ENCODE measurements at places on chromosomes 1 and 21. TPM values are rescaled to one million over a fixed set of nuclear protein-coding genes. Genes with fewer than 3 reads are reported as not detected.

GRCh38 chr1:160208557-160209320 lies 3.6 kb downstream of the PEA15 start:
- no peak overlapping the region for H3K27ac ChIP-seq
- H3K4me3 ChIP-seq, result no peak overlapping the region
- no peaks in the 10 kb centered on the region for H3K36me3 ChIP-seq
- H3K4me1 ChIP-seq, result peaks cover 7% of the 10 kb centered on the region
- no peak for DNase-seq
- H3K27me3 ChIP-seq, result no peaks in the 10 kb centered on the region

- no peaks in the 10 kb centered on the region for H3K4me1 ChIP-seq
- peak; percentile 41 for DNase-seq
- H3K36me3 ChIP-seq, result no peaks in the 10 kb centered on the region
- H3K27ac ChIP-seq, result peak overlapping the region; percentile 56
- H3K27me3 ChIP-seq, result no peaks in the 10 kb centered on the region
Observed at GRCh38 chr1:222616525-222616924, 1.4 kb upstream of the MIA3 start.

GRCh38 chr21:36483095-36483494 lies 3.2 kb upstream of the CLDN14 start:
- H3K4me3 ChIP-seq, result no peak overlapping the region
- no peak for DNase-seq
- H3K4me1 ChIP-seq, result peaks cover 13% of the 10 kb centered on the region

ELK4 gene
- 28.6 TPM for total RNA-seq

DNA sequence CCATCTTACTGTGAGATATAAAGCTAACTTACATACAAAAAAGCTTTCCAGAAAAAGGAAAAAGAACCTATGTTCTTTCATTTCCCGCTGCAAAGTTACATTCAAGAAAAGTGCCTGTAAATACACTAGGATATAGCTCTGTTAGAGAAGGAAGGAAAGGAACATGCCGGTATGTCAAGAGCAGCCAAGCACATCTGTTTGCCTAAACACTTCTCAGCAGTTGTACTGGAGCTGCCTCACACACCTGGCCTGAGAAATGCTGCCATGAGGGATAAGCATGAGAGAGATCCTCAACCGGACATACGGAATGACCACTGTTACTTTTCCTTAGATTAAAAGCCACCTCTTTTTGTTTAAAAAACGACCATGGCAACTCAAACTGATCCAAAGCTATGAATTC lies 189.7 kb downstream of the RERE start:
- no peaks in the 10 kb centered on the region for H3K27me3 ChIP-seq
- no peak for DNase-seq
- H3K4me3 ChIP-seq, result no peak overlapping the region
- H3K27ac ChIP-seq, result no peak overlapping the region

DNA sequence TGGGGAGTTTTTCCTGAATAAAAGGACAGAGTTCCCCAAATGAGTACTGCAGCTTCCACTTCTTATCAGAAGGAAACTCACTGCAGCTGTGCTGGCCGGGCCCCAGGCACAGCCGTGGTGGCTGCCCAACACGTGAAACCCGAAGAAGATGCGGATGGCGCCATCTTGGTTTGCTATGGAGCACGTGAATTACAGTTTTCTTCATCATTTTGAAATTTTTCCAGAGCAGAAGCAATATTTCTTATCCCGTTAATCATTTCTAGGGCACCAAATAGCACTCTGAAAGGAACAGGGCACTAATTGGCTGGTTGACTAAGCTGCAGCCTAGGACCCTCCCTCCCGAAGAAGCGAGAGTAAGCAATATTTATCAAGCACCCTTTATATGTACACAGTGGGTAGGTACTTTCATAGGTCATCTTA lies 63.2 kb upstream of the EPS8L3 start:
- H3K27me3 ChIP-seq, result no peaks in the 10 kb centered on the region
- H3K4me1 ChIP-seq, result no peaks in the 10 kb centered on the region
- H3K36me3 ChIP-seq, result no peaks in the 10 kb centered on the region
- H3K27ac ChIP-seq, result no peak overlapping the region
- no peak for DNase-seq

GRCh38 chr1:111888740-111889376 lies 100.6 kb downstream of the KCND3 start:
- no peaks in the 10 kb centered on the region for H3K36me3 ChIP-seq
- no peak overlapping the region for H3K4me3 ChIP-seq
- no peak for DNase-seq
- no peaks in the 10 kb centered on the region for H3K27me3 ChIP-seq
- H3K27ac ChIP-seq, result no peak overlapping the region

DNA sequence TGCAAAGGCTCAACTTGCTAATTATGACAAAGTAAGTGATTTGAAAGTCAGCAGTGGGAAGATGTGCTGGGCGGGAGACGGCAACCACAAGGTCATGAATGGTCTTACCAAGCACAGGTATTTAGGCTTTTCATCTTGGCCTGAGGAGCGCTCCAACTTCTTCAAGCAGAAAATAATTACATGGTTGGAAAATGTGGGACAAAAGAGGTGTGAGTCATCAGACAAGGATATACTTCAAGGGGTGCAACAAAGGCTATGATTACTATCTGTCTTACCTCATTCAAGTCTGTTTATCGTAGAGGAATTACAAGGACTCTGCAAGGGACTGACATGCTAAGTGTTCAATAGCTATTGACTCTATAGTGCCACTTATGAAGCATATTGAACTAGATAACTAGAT lies 2005.7 kb downstream of the MRPL39 start:
- H3K36me3 ChIP-seq, result no peaks in the 10 kb centered on the region
- no peak for DNase-seq
- H3K27me3 ChIP-seq, result no peaks in the 10 kb centered on the region
- no peaks in the 10 kb centered on the region for H3K4me1 ChIP-seq
- no peak overlapping the region for H3K27ac ChIP-seq
- no peak overlapping the region for H3K4me3 ChIP-seq

GRCh38 chr21:46646541-46647154 lies 11.2 kb downstream of the PRMT2 start:
- H3K27me3 ChIP-seq, result no peaks in the 10 kb centered on the region
- H3K4me1 ChIP-seq, result no peaks in the 10 kb centered on the region
- no peak for DNase-seq
- no peak overlapping the region for H3K27ac ChIP-seq
- no peak overlapping the region for H3K4me3 ChIP-seq
- no peaks in the 10 kb centered on the region for H3K36me3 ChIP-seq

- DNase-seq, result no peak
- H3K4me3 ChIP-seq, result no peak overlapping the region
- H3K27me3 ChIP-seq, result no peaks in the 10 kb centered on the region
- H3K4me1 ChIP-seq, result peaks cover 4% of the 10 kb centered on the region
- no peak overlapping the region for H3K27ac ChIP-seq
Observed at GRCh38 chr1:219010720-219011119, 163.0 kb upstream of the LYPLAL1 start.

PLCH2 gene
- 4.0 TPM for total RNA-seq

MACO1 gene
- total RNA-seq, result 27.6 TPM

GRCh38 chr1:46175243-46175642 lies 356 bp downstream of the TSPAN1 start:
- no peaks in the 10 kb centered on the region for H3K36me3 ChIP-seq
- no peaks in the 10 kb centered on the region for H3K27me3 ChIP-seq
- no peak for DNase-seq
- H3K27ac ChIP-seq, result no peak overlapping the region

LCE1D gene
- total RNA-seq, result not detected

- H3K4me1 ChIP-seq, result no peaks in the 10 kb centered on the region
- no peak for DNase-seq
Observed at GRCh38 chr1:221670081-221670480, 71.8 kb downstream of the DUSP10 start.

DNA sequence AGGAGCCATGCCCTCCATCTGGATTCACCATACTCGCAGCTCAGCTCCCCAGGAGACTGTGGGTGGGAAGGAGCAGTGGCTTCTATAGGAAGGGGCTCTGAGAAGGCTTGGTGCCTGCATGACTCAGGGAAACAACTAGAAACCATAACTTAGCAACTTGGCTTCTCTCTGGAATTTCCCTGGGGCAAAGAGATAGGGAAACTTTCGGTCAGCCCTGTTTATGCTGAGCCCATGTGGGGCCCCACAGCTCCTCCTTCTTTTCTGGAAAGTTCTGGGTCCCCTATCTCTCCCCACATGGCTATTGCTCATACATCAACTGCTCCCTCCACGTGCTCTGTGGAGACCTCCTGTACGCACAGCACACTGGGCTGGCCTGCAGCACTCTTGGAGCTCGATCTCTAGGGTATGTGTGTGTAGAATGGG lies 39.3 kb downstream of the PLEKHA6 start:
- H3K4me1 ChIP-seq, result no peaks in the 10 kb centered on the region
- H3K4me3 ChIP-seq, result no peak overlapping the region
- no peak for DNase-seq
- H3K36me3 ChIP-seq, result no peaks in the 10 kb centered on the region
- H3K27me3 ChIP-seq, result no peaks in the 10 kb centered on the region

DNA sequence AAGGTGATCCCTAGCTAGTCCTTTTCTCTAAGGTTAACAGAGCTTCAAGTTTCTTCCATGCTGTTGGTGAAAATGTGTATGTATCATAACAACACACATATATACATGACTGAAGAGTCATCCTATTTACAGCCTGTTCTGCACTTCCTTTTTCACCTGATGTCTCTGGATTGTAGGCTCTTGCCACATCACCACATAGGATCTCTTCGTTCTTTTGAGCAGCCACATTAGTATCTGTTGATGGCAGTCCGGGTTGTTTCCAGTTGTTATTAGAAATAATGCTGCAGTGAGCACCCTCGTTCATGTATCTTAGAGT lies 19.7 kb downstream of the MRPL37 start:
- no peaks in the 10 kb centered on the region for H3K27me3 ChIP-seq
- H3K27ac ChIP-seq, result peak overlapping the region; percentile 10
- H3K4me1 ChIP-seq, result peaks cover 17% of the 10 kb centered on the region
- no peak overlapping the region for H3K4me3 ChIP-seq
- DNase-seq, result no peak
- peaks cover 37% of the 10 kb centered on the region for H3K36me3 ChIP-seq

DNA sequence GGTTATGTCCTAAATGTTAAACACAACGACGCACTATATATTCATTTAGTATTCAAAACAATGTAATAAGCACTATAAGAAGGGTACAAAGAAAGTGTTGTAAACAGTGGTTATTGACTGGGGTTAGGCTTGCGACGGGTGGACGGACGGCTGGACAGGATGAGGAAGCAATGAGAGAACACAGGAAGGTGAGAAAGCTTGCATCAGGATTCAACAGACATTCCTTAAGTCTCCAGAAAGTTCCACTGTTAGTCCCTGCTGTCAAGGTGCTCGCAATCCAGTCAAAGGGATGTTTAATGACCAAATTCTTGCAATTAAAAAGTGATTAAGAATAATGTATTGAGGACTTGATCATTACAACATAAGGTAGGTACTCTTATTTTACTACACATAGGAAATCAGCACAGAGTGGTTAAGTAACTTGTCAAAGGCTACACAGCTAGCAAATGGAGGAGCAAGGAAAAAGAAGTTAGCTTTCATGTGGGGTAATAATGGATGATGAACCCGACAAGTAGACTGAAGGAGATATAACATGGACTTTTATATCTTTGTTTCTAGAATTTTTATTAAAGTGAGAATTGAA lies 994 bp upstream of the ACBD6 start:
- DNase-seq, result no peak
- H3K27ac ChIP-seq, result peak overlapping the region; percentile 94
- peaks cover 21% of the 10 kb centered on the region for H3K4me1 ChIP-seq
- no peaks in the 10 kb centered on the region for H3K27me3 ChIP-seq
- peak overlapping the region; percentile 82 for H3K4me3 ChIP-seq

CACNA1S gene
- total RNA-seq, result not detected

- peak within 1 kb of the TSS; percentile 82 for H3K27ac ChIP-seq
- H3K27me3 ChIP-seq, result no peaks in the 10 kb centered on the region
- peak within 1 kb of the TSS; percentile 14 for H3K4me3 ChIP-seq
- H3K36me3 ChIP-seq, result peaks cover 5% of the 10 kb centered on the region
- peaks cover 9% of the 10 kb centered on the region for H3K4me1 ChIP-seq
- DNase-seq, result peak; percentile 87
Observed at GRCh38 chr1:153626904-153627714, at the start of gene S100A13. Gene S100A13, minus strand, starts transcription at chr1:153627505. Its CDS starts 1,033 bp downstream, at chr1:153626472.

KPRP gene
- not detected for total RNA-seq

- no peaks in the 10 kb centered on the region for H3K4me1 ChIP-seq
- H3K36me3 ChIP-seq, result no peaks in the 10 kb centered on the region
- no peaks in the 10 kb centered on the region for H3K27me3 ChIP-seq
- DNase-seq, result peak; percentile 66
- H3K4me3 ChIP-seq, result no peak overlapping the region
Observed at GRCh38 chr1:228664399-228664914, 70.8 kb upstream of the RHOU start.

Measured in pancreas (tissue), 10 donors.